ENCODE measurements at places on chromosomes 13 and 19.
A peak's percentile ranks its signal among the peaks of the same experiment; 100 is the strongest.

- DNase-seq: no peak
These were observed 16.0 kb downstream of the CRTC1 start for GRCh38 chr19:18699403-18700054.

- no peak for DNase-seq
These were observed 285.6 kb downstream of the MTUS2 start for GRCh38 chr13:29105779-29106178.

- no peak for DNase-seq
These were observed 34.0 kb downstream of the VAV1 start for GRCh38 chr19:6806488-6806887.

DNA sequence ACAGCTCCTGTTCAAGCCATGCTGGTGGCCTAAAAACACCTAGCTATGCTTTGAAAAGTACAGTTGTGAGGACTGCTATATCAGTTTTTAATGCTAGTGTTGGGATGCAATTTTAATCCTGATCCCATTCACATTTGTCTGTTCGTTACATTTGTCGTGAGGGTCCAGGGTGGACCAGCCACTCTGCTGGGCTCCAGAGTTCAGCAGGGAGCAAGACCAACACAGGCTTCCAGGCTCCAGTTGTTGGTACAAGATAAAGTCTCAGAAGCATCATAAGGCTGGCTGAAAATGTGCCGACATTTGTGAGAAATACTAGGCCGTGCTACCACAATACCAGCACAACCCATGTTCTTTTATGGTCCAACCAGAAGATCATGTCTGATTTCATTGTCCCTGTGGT lies 210.6 kb downstream of the SLC7A1 start:
- no peak for DNase-seq

- no peak for DNase-seq
These were observed 56.9 kb downstream of the ZNF726 start for GRCh38 chr19:23971598-23971997.

DNA sequence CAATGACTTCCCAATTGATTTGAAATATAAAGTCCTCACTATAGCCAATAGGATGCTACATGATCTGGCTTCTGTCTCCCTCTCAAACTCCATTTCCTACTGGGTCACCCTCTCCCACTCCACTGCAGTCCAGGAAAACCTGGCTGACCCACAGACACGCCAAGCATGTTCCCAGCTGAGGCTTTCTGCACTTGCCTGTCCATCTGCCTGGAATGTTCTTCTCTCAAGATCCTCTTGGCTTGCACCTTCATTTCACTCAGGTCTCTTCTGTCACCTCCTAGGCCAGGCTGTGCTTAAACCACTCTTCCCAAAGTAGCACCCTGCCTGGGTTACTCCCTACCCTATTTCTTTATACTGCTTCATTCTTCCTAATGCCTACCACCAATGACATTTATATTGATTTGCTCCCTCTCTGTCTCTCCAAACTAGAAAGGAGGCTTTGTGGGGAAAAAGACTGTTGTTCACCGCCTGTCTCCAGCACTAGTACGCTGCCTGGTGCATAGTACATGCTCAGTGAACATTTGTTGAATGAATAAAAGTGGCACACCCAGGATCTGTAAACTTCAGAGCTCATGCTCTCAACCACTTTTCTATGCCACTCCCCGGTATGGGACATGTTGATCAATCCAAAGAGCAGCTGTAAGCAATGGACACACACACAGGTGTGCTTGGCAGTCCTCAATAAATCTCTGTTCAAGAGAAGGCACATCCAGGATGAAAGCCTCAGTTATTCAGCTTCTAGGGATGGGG lies 261.3 kb downstream of the FOXO1 start:
- no peak for DNase-seq

DNA sequence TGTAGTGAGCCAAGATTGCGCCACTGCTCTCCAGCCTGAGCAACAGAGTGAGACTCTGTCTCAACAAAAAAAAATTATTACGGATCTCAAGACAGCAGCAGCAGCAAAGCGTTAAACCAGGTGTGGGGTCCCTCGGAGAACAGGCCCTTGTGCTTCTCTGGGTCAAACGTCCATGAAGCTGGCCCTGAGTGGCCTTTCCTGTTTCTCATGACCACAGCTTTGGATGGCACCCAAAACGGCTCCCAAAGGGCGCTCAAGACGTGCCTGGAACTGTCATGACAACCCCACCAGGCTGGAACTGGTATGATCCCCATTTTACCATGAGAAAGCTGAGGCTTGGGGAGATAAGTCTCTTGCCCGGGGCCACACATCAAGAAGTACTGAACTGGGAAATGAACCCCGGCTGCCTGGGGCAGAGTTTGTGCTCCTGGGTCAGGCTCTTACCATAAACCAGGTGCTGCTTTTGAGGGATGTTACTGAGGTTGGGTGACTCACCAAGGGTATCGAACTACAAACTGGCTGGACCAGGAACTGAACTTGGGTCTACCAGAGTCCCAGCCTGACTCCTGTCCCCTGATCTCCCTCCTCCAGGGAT lies 11.6 kb upstream of the SAMD1 start:
- DNase-seq: no peak

GRCh38 chr13:24888291-24888931 lies 124.4 kb downstream of the RNF17 start:
- no peak for DNase-seq

GRCh38 chr13:99425485-99426341 lies 75.6 kb upstream of the TM9SF2 start:
- DNase-seq: no peak

GRCh38 chr19:6802336-6803035 lies 30.0 kb downstream of the VAV1 start:
- peak; percentile 51 for DNase-seq

GRCh38 chr13:95948656-95949055 lies 104.5 kb downstream of the UGGT2 start:
- DNase-seq: no peak

DNA sequence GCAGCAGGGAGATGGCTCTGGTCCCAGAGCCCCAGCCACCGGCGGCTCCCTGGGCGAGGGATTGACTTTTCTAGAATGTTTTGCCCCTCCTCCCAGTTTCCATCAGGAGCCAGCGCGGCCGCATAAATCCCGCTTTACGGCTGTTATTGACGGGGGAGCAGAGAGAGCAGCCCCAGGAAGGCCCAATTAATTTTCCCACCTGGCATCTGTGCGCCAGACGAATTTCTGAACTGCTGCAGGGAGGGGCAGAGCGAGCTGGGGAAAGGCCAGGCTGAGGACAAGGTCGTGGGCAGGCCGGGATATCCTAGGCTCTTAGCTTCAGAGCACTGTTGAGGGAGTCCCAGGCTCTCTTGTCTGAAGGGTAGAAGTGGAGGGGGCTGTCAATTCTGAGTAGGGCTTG lies 24.7 kb downstream of the ZNRF4 start:
- DNase-seq: no peak

GRCh38 chr19:28523619-28524018 lies 689.3 kb downstream of the UQCRFS1 start:
- DNase-seq: no peak

GRCh38 chr19:55068950-55069864 lies 6.3 kb upstream of the RDH13 start:
- no peak for DNase-seq

- no peak for DNase-seq
These were observed 577.1 kb upstream of the PRR20A start for GRCh38 chr13:56563663-56564062.

DNA sequence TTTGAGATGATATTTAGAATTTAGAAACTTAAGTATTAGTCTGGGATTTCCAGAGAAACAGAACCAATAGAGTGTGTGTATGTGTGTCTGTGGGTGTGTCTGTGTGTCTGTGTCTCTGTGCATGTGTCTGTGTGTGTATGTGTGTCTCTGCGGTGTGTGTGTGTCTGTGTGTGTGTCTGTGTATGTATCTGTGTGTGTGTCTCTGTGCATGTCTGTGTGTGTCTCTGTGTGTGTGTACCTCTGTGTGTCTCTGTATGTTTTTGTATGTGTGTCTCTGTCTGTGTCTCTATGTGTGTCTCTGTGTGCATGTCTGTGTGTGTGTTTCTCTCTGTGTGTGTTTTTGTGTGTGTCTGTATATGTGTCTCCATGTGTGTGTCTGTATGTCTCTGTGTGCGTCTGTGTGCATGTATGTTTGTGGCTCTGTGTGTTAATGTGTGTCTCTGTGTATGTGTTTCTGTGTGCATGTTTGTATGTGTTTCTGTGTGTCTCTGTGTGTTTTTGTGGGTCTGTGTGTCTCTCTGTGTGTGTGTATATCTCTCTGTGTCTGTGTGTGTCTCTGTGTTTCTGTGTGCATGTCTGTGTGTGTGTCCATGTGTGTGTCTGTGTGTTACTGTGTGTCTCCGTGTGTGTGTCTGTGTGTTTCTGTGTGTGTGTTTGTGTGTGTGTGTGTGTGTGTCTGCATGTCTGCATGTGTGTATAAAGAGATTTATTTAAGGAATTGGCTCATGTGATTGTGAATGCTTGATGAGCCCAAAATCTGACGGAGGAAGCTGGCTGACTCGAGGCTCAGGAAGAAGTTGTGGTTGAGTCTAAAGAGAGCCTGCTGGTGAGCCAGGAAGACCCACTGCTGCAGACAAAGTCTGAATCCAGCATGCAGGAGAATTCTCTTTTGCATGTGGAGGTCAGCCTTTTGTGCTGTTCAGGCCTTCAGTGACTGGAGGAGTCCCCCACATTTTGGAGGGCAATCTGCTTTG lies 22.2 kb downstream of the GPR42 start:
- DNase-seq: no peak

GRCh38 chr13:40096357-40096901 lies 441.0 kb downstream of the COG6 start:
- DNase-seq: no peak

- no peak for DNase-seq
These were observed 19.5 kb downstream of the PTPRS start for GRCh38 chr19:5321066-5321642.

DNA sequence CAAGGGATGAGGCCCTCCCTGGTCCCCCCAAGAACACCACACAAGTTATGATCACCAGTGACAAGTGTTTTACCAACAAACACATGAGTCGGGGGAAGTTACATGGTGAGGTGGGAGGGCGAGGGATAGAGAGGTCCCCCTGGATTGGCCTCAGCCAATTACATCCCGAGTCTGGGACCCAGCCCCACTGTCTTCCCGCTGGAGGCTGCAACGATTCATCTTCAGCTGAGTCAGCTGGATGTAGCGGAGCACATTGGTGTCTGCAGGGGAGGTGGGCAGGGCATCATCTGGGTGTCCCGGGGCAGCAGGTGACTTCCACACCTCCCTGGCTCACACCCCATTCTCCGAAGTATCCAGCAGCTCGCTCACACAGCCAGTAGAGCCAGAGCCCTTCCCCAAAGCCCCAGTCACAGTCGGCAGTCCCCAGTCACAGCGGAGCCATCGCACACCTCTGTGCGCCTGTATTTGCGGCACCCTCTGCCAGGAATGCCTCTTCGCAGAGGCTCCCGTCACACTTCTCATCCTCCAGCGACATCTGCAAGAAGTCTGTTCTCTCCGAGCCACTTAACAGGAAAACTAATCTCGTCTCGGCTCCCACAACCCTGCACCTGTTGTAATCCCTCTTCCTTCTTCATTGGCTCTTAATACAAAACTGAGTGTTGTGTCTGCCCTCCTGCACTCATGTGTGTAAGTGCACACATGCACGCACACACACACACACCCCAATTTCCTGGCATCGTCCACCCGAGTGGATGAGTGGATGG lies 2.0 kb downstream of the TTC9B start:
- no peak for DNase-seq

DNA sequence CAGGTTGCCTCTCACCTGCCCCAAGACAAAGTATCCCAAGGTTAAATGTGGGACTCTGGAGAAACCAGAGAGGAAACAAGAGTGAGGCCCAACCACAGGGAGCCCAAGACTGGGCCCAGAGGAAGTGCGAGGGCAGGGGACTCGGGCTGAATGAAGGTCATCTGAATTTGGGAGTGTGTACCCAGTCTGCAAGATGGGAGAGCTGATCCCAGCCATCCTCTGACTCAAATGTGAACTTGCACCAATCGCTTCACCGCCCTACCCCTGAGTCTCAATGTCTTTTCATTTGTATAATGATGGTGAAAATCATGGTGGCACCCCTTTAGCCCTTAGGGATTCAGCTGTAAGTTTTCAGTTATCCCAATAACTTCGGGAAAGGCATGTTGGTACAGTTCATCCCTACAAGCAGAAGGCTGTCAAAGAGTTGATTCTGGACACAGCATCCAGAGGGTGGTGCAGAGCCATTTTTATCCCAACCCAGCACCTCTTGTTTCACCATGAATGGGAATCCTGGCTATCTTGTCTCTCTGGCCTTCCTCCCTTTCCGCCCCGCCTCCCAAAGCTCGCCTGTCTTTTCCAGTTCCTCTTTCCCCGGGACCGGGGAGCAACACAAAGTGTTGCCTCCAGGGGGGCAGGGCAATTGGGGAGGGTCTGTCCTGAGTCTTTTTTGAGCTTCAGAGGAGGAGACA lies 123.4 kb downstream of the NUFIP1 start:
- DNase-seq: no peak

All from stimulated activated CD8-positive, alpha-beta memory T cell treated with anti-CD3 and anti-CD28 coated beads, Interleukin-15, amount 100 ng/mL, for 1 hour (primary cell).